Stimulated activated CD8-positive, alpha-beta memory T cell treated with anti-CD3 and anti-CD28 coated beads, Interleukin-12 subunit alpha, Interleukin-12 subunit beta, amount 100 ng/mL, for 1 hour (primary cell): ENCODE measurements at places on chromosomes 1 and 21.

- DNase-seq: no peak
Measured at GRCh38 chr1:111463029-111463683, 10.6 kb upstream of the C1orf162 start.

GRCh38 chr1:34885405-34886247 lies 26.1 kb upstream of the SMIM12 start:
- DNase-seq: no peak

DNA sequence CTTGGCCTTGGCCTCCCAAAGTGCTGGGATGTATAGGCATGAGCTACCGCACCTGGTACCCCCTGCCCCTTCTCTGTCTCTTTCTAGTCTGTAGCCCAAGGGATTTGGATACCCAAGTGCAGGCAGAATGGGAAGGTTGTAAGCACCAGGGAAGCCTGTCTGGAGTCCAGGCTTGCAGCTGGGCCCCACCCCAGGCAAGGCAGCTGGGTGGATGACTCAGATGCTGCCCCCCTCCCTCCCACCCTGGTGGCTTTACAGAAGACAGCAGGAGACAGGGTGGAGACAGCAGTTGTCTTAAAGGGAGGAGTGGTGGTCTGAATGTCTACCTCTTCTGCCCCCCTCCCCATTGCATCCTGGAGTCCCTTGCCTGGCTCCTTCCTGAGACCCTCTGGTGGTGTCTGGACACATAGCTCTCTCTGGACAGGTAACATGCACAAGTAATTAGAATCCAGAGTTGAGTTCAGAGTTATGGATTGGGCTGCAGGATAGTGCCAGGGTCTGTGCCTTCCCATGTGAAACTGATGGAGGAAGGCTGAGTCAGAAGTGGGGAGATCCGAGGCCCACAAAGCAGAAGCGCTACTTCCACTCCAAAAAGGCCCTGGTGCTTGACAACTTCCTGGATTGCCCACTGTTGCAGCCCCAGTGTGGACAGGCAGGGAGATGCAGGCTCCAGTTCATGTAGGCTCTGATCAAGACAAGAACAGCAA lies 5.1 kb downstream of the LMNA start:
- no peak for DNase-seq

DNA sequence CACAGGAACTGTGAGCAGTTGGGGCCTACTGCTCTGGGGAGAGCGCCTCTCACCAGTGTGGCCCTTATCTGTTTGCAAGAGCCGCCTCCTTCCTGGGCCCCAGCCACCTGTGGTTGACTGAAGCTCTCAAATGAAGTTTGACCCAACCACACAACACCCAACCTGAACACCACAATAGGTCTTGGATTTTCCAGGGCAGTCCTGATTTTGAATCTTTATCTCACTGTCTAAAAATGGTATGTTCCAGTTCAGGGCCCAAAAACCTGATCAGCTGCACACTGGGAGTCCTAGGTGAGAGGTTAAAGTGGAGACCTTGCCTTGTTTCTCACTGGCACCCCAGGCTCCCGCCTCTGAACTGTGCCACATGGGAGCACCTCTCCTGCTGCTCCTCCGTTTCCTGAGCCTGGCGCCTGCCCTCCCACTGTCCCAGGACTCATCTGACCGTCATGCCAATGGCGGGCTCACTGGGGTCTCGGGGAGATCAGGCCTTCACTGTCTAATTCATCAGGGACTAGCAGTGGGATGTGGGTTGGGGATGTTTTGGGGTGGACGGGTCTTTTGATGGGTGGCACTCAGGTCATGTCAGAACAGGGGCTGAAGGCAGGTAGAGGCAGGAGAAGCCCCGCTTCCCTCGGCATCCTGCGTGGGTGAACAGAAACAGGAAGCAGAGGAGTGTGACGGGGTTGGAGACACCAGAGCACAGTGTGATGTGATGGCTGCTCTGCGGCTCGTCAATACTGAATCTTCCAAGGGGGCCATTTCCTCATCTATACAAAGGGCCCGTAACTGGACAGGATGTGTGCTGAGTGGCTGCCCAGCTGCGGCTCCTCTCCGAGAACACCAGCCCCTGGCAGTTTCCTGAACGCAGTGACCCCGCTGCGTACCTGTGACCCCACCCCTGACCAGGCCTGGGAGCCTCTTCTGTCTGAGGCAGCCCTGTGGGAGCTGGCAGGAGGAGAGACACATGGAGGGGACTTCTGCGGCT lies 59.6 kb upstream of the ITPKB start:
- peak; percentile 44 for DNase-seq

DNA sequence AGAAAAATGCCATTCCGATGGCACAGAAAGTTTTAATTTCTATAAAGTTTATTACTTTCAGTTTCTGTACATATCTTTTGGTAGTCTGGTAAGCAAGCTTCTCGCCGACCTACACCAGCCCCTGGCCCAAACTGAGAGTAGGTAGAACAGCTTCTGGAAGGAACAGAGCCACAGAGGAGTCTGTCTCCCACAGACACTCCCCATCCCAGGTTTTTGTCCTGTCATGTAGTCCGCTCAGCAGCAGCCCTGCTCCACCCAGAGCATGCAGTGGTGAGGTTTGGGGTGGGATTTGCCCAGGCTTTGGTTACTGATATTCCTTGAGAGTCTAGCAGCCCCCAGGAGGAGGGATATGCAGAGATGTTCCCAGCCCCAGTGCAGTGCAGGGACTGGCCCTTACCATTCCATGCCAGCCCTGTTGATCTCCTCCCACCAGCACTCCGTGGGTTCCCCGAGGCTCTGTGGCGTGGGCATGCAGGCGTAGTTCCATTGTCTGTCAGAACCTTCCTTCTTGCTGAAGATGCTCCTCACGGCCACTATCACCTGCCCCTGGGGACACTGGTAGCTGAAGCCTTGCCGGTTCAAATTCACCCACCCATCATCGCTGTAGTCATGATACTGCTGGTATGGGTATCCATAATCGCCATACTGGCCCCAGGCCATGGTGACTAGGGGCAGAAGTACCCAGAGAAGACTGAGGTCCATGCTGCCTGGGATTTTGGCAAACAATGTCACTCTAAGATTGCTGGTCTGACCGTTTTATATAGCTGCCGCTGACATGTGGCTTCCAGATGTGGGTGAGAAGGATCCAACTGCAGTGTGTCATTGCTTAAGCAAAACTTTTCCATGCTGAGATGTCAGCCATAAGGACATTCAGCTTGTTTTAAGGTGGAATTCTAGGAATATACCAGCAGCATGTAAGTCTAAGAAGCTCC lies at the start of gene DPT:
Gene DPT, minus strand, starts transcription at position 734 of the 932 bp plus-strand sequence. Its CDS starts 32 bp downstream, at position 702.
- DNase-seq: no peak

DNA sequence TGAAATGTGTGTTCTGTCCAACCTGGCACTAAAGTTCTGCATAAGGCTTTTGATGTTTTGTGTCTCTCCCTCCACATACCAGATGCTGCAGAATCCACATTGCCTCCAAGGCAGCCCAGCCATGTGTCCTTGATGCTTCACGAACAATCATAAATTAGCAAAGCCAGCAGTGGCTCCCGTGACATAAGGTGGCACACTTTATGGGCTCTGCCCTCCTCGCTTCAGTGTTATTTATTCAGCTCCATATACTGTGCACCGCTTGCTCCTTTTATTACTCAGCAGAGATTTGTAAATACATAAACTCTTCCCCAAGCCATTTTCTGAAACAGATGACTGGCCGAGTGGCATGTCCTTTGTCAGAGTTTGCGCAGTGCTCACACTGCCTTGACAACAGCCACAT lies 112.8 kb upstream of the SLC35F3 start:
- DNase-seq: no peak

DNA sequence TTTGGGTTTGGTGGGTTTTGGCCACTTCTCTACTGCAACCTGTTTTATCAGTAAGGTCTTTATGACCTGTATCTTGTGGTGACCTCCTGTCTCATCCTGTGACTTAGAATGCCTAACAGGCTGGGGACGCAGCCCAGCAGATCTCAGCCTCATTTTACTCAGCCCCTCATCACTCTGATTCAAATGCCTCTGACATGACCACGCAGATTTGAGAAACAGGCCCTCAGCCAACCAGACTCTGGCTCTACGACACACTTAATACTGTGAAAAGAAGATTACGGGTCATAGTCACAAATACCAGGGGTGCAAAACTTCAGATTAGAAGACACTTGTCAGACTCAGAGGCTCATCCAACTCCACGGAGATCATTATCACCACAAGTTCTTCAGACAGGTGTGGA lies 28.3 kb upstream of the KIF26B start:
- DNase-seq: no peak

- DNase-seq: no peak
Measured at GRCh38 chr1:107842241-107842640, 122.7 kb downstream of the VAV3 start.

DNA sequence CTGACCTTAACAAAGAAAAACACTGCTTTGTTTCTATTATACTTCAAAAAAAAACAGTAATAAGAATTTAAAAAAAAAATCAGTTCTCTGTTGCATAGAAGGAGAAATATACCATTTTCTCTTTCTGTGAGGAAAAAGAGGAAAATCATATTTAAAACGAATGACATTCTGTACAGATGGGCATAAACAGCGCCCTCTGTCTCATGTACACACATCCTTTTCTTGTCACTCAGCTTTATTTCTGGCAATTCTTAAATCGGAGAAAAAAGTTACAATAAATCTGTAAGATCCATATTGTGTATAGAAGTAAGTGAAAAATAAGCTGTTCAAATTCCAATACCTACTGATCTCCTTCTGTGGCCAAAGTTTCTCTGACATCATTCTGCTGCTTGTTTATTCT lies 245.4 kb downstream of the SMYD3 start:
- DNase-seq: no peak

GRCh38 chr1:231393668-231394067 lies 28.4 kb downstream of the EGLN1 start:
- DNase-seq: no peak

DNA sequence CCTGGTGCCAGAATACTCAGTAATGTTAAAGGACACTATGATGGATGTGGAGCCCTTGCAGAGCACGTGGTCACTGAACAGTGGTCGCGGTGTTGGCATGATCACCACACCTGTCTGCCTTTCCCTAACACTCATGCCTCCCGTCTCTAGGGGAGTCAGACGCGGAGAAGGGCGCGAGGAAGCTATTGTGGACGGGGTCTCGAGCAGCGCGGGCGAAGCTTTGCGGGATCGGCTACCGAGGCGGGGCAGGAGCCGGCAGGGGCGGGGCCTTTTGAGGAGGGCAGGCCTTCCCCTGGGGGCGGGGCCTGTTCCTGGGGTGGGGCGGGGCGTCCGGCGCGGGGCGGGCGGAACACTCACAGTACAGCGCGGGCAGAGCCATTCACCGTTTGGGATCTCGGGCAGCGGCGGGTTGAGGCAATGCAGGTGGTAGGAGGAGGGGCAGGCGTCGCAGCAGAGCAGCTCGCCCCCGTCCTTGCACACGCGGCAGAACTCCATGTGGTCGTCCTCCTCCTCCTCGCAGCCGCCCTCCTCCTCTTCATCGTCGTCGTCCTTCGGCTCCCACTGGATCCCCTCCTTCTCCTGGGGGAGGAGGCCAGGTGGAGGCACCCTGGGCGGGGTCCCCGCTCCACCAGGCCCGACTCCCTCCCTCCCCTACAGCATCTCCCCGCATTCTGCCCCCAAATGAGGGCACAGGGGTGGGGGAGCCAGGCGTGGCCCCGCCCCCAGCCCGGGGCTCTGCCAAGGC lies 31.5 kb downstream of the CHD5 start:
- DNase-seq: peak; percentile 28
